ENCODE measurements at places on chromosomes 1 and 21.

DNA sequence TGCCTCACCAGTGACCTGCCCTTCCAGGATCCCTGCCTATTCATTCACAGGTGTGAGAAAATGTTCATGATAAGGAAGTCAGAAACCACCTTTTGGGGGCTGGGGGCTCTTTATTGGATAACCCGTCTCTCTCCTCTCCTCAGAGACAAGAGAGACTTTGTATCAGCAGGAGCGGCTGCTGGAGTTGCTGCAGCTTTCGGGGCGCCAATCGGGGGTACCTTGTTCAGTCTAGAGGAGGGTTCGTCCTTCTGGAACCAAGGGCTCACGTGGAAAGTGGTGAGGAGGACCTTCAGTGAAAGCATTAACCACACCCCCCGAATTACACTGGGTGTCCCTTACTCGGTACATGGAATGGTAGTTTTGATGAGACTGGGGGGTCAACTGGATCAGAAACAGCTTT is 20.6 kb downstream of the NPPA start:
- no peak for DNase-seq

GRCh38 chr1:165900576-165901380 is 73.4 kb downstream of the UCK2 start:
- DNase-seq = no peak

DNA sequence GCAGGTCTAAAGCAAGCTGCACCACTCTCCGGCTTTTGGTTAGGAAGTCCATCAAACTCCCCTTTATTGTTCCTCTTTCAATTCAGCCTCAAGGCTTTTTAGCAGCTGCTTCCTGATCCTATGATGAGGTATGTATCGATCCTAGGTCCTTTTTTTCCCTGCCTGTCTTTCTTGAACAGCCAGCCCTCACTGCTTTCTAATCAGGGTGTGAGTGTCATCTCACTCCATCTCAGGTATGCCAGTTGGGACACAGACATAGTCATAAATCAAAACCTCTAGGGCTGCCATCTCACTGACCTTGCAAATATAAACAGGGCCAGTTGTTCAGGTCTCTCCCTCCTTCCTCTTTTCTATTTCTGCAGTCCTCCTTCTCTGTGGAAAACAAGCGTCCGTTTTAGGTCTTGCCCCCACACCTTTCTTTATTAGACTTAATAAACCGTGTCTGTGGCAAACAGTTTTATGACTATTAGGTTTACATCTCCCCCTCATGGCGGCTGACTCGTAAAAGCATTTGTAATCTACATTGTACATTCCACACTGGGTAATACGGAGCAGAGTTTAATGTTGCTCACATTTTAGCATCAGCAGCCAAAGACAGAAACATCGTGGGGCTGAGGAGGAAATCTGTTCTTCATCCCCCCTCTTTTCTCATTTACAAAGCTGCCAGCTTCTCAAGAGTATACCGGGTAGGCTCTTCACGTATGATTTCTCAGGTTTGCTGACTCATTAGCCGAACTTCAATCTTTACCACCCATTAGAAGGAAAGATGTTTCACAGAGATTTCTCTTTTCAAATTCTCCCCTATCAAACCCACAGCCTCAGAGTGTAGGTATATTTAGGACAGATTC is 11.6 kb downstream of the STYXL2 start:
- no peak for DNase-seq

GRCh38 chr1:63330331-63330916 is 8.1 kb downstream of the FOXD3 start:
- no peak for DNase-seq

GRCh38 chr21:23574932-23575331 is 2032.3 kb downstream of the MRPL39 start:
- no peak for DNase-seq

- no peak for DNase-seq
Observed at GRCh38 chr1:107894605-107895004, 70.4 kb downstream of the VAV3 start.

DNA sequence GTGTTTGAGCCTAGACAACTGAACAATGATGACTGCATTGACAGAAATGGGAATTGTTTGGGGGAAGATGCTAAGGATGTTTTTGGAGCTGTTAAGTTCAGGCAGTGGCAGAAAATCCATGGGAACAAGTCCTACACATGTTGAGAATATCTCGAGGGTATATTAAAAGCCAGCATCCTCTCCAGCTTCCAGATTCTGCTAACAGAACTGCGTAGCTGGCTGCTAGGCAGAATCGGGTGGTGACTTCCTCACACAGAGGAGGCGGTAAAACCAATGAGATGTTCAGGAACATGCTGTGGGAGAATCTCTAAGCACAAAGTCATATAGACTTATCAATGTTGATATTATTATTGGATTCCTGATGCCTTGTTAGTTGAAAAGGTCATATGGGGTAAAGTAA is 14.8 kb downstream of the FAM163A start:
- DNase-seq = no peak

DNA sequence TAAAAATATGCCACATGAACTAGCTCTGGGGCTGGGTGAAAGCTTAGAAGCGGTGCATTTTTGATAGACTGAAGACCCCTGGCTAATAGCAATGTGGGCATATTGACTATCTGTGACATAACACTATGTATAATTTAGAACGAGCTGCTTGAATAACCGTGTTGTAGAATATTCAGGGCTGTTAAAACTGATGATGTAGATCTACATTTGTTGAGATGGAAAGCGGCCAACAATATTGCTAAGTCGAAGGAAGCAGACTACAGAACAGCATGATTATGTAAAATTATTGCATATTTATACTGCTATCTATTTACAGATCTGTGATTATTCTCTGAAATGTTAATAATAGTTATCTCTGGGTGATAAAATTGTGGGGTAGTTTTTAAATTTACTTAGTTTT is 41.1 kb upstream of the BCL10 start:
- DNase-seq = no peak

DNA sequence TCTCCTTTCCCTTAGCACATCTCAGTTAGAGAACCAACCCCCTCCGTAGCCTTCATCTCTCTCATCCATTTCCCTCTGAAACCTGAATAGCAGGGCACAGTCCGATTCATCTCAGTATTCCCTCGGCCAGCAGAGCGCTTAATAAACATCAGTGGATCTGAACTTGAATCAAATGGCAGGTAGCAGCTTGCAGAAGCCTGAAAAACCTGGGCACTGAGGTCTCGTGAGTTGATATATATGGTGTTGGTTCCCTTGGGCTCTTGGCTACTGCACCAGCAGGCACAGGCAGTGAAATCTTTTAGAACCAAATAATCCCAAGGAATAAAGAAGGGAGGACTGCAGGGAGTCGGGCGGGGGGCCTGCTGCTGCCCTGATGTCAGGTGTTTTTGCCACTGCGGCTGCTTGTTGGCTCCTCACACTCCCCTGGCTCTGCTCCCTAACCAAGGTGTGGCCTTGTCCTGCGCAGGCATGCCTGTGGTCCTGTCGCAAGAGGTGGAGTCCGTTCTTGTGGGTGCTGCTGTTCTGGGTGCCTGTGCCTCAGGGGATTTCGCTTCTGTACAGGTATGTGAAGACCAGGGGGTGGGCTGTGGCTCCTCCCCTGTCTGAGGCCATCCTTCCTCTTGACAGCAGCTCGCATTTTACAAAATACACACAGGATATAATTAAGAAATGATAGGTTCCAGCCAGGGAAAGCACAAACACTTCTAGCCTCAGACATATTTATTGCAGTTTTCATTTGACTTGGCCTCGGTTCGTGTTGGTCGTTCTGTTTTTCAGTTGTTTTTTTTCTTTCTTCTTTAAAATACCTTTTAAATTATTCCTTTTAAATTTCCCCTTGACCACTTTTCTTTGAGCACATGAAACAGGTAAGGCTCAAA is 140.9 kb upstream of the HOOK1 start:
- peak; percentile 58 for DNase-seq
